ENCODE measurements at places on chromosomes 1 and 21.
A peak's percentile ranks its signal among the peaks of the same experiment; 100 is the strongest.

DNA sequence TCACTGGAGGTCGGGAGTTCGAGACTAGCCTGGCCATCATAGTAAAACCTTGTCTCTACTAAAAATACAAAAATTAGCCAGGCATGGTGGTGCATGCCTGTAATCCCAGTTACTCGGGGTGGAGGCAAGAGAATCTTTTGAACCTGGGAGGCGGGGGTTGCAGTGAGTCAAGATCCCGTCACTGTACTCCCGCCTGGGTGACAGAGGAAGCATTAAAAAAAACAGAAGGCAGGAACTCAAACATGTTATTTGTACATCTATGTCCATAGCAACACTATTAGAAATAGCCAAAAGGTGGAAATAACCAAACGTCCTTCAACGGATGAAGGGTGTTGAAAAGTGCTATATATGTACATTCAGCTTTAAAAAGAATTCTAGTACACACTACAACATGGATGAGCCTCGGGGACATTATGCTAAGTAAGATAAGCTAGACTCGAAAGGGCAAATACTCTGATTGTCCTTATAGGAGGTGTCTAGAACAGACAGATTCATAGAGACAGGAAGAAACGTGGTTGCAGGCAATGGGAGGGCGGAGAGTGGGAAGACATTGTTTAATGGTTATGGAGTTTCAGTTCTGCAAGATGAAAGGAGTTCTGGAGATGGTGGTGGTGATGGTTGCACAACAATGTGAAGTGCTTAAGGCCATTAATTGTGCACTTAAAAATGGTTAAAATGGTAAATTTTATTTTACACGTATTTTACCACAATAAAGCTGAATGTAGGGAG lies 19.2 kb downstream of the NLRP3 start:
- ATAC-seq, result no peak

GRCh38 chr1:107142140-107142542 lies 1.3 kb downstream of the NTNG1 start:
- peak; percentile 3 for ATAC-seq

DNA sequence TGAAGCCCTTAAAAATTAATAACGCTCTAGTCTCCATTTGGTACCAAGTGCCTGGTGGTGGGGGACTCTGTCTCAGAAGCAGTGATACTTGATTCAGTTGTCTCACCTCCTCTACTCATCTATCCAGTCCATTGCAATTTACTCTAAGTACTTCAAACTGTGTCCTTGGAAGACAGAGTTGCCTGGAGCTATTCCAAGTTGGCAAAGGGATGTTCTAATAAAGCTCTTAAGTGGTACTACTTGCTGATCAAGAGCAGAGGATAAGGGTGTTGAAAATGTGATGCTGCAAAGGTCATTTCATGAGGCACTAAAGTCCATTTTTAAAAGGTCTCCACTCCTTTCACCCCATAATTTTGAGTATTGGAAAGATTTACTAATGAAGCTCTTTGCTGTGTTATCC lies 142.2 kb downstream of the NFIA start:
- ATAC-seq, result no peak

GRCh38 chr1:5707566-5708345 lies 284.5 kb downstream of the NPHP4 start:
- peak; percentile 53 for ATAC-seq

DNA sequence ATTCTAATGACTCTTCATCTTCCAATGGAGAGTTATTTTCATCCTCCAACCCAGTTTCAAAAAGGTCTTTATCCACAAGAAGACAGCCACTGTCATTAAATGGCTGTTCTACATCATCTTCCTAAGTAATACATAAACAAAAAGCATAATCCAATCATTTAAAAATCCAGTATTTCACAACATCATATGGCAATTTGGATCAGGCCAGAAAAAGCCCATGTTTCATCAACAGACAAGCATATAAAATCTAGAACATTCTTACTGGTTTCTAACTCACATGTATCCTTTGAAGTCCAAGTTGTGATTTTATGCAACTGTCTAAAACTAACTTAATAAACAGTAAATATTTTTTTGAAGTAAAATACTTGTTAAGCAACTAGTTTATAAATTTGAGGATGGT lies 6.6 kb downstream of the CLSPN start:
- ATAC-seq, result no peak

DNA sequence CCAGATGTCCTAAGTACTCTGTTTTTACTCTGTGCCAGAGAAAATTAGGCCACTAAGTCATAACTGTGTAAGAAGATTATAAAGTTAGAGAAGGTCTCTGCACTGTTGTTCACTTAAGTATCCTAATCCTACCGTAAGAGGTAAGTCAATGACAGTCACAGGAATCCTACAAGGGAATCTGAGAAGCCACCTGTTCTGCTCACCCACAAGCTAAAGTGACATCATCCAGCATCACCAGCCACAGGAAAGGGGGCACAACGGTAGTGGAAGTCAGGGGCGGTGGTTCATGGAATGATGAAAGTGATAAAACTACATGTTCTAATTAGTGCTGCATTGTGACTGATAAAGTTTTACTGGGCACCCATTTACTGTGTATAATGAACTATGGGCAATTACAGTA lies 92.7 kb downstream of the PLD5 start:
- ATAC-seq, result no peak

DNA sequence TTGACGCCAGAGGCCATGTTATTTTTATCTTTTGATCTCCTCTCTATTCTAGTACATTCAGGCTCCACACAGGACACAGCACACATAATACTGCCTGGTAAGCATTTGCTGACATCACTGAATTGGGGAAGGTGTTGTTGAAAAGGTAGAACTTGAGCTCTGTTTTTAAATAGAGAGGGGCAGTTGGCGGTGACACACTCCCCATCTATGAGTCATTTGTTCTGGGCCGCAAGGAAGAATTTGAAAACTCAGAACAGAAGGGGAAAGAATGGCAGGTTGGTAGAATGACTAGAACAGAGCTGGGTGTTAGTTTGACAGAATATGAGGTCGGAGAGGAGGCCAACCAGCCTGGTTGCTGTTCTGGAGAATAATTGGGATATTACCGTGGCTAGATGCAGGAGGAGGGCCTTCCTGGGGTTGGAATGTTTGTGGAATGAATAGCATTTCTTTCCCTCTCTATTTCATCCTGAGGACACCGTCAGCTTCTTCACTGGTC lies 52.1 kb upstream of the ERRFI1 start:
- ATAC-seq, result no peak

- ATAC-seq, result no peak
Observed at GRCh38 chr1:182890927-182891610, 51.9 kb downstream of the DHX9 start.

- ATAC-seq, result no peak
Observed at GRCh38 chr1:52532731-52533327, 20.1 kb downstream of the TUT4 start.

DNA sequence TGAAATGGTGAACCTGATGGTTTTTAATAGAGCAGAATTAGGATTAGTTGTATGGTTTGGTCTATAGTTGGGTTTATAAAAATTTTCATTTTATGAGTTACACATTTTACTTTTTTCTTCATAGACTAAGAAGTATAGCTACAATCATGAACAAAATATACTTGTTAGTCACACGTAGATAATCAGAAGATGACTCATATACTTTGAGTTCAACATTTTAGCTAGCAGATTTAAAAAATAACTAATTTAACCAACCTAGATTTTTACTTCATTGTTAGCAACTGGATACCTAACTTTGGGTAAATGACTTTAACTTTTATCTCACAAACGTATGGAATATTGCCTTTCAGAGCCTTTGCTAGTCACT lies 27.9 kb downstream of the MORC3 start:
- ATAC-seq, result no peak

- no peak for ATAC-seq
Observed at GRCh38 chr21:46459356-46460112, 843 bp downstream of the DIP2A start.

DNA sequence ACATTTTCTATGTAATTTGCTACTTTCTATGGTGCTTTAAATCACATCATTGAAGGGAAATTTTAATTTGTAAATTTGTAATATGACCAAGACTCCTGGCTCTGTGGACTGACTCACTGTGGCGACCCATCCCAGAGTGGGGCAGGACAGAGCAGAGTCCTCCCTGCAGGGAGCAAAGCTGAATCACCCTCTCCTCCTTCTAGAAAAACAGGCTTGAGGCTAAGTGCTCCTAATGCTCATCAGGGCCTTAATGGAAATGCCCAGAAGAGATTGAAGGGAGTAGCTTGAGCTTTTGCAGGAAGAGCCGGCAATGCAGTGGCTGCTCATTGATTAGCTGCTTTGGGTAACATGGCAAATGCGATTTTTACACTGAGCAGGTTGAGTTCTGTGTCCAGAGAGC lies 16.8 kb downstream of the S100A10 start:
- ATAC-seq, result peak; percentile 66

Data from motor neuron (in vitro differentiated cells).